HS-5 (cell line): ENCODE measurements at places on chromosomes 4 and X.
A peak's percentile ranks its signal among the peaks of the same experiment; 100 is the strongest.

- no peak for DNase-seq
Observed at GRCh38 chr4:56626963-56627362, 54.1 kb downstream of the HOPX start.

GRCh38 chr4:71270901-71271300 lies 67.9 kb upstream of the SLC4A4 start:
- no peak for DNase-seq

DNA sequence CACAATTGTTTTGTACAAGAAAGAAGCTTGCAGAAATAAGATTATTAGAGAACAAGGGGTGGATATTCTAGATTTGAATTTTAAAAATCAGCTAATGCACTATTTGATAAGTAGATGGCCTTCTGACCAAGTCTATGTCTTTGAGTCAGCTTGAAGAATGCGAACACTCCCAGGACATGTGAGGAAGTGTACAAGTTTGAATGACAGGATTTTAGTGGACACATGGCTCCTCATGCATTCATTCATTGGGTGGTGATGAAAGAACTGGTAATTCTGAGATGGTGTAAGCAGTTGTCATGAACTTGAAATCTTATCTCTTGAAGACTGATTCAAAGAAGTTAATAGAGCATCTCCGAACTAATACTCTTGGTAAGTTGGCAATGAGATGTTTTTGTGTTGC lies 548.2 kb upstream of the CNKSR2 start:
- DNase-seq: no peak

- DNase-seq: no peak
Observed at GRCh38 chrX:49209434-49210251, 9.7 kb upstream of the SYP start.

DNA sequence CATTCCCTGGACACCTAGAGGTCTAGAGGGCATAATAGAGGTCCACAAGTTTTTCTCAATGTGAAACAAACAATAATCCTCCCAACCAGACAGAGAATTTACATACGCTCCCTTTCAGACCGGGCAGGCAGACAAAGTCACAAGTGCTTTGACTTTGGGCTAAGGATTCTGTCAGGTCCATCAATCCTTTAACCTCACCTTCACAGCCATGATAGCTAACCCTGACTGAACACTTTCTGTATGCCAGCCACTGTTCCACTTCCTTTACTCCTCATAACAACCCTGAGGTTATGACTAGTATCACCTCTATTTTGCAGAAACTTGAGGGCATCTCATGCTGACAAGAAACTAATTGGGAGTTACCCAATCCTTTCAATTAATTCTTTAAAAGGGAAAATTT lies 118.8 kb upstream of the AFF2 start:
- no peak for DNase-seq

- DNase-seq: no peak
Observed at GRCh38 chr4:175562111-175562510, 250.0 kb downstream of the GPM6A start.

DNA sequence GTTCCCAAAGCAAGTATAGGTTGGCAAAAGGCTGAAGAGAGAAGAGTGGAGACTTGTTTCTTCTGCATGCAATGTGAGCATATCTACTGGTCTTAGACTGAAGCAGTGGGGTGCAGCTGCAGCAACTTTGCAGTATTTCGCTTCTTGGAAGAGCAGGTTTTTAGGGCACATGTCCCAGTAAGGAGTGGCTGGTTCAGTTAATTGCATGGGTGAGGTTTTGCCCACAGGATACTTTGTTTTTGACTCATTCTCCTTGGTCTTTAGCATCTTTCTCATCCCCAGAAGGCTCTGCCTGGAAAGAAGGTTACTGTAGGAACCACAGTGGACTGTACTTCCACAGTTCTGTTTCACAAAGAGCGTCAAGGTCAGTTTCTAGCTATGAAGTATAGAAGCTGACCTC lies 68.0 kb upstream of the NR3C2 start:
- no peak for DNase-seq

GRCh38 chr4:139712882-139713281 lies 47.3 kb downstream of the MGST2 start:
- DNase-seq: no peak

GRCh38 chr4:54550395-54551171 lies 107.2 kb upstream of the KIT start:
- no peak for DNase-seq

GRCh38 chr4:39568805-39569204 lies 41.6 kb upstream of the UGDH start:
- DNase-seq: no peak

GRCh38 chr4:35938936-35939335 lies 305.4 kb downstream of the ARAP2 start:
- DNase-seq: no peak

- DNase-seq: no peak
Observed at GRCh38 chr4:104641418-104641817, 146.7 kb upstream of the CXXC4 start.

GRCh38 chr4:73864365-73864764 lies 4.8 kb upstream of the CXCL1 start:
- no peak for DNase-seq

GRCh38 chrX:14440106-14440505 lies 89.2 kb upstream of the GLRA2 start:
- no peak for DNase-seq

DNA sequence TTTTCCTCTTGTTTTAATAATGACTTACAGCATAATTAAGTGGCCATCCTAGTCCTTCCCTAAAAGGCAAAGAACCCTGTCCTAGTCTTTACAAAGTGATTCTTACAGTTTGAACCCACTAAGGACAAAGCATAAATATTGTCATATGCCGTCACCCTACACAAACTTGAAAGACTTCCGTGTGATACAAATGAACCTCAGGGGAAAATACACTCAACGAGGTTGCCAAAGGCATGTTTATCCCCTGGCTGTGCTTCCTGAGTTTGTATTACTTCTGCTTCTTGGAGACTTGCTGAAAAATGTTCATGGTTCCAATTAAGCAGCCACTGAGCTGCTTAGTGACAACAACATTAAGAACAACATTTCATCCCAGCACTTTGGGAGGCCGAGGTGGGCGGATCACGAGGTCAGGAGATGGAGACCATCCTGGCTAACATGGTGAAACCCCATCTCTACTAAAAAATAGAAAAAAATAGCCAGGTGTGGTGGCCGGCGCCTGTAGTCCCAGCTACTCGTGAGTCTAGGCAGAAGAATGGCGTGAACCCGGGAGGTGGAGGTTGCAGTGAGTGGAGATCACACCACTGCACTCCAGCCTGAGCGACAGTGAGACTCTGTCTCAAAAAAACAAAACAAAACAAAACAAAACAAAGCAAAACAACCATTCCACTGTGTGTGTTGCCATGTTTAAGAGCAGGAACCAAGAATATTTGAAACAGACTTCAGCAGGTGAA lies 16.2 kb downstream of the RASSF6 start:
- DNase-seq: no peak

GRCh38 chr4:107692202-107692601 lies 27.8 kb downstream of the PAPSS1 start:
- no peak for DNase-seq

DNA sequence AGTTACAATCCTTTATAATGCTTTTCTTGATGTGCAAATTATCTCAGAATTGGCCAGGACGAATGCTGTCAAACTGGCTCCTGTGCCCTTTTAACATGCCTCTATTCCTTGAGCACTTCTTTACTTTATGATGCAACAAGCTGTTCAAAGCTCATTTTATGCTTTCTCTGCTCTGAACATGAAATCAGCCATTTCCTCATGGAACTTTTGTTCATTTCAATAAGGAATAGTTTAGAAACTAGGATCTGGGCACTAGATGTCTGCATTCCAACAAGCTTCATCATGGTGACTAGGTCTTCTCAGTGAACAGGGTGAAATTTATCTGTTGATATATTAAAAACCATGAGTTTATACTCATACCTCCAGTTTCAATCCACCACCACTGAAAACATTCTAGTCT lies 87.3 kb upstream of the TEX13A start:
- no peak for DNase-seq

- no peak for DNase-seq
Observed at GRCh38 chr4:64584981-64585557, 175.8 kb upstream of the TECRL start.

DNA sequence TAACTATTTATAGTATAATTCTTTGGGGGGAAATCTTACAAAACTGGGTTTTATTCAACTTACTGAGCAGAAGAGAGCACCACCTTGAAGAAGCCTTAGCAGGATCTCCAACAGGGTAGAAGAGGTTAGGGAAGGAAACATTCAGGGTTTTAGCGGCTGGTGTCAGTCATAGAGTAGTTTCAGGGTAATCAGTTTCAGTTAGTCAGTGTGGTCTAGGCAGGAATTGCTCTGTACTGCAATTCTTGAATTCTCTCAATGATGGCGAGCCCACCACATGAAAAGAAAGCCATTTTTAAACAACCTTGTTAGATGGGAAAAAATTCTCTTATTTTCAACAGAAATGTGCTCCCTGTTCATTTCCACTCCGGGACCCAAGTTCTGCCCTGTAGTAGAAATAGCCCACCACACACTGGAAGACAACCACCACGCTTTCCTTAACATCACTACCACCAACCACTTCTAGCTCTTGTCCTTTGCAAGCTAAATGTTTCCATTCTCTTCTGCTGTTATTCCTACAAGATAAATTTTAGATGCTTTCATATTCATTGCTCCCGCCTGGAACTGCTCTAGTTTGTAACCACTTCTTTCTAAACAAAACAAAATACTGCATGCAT lies 25.9 kb downstream of the COL25A1 start:
- DNase-seq: no peak

DNA sequence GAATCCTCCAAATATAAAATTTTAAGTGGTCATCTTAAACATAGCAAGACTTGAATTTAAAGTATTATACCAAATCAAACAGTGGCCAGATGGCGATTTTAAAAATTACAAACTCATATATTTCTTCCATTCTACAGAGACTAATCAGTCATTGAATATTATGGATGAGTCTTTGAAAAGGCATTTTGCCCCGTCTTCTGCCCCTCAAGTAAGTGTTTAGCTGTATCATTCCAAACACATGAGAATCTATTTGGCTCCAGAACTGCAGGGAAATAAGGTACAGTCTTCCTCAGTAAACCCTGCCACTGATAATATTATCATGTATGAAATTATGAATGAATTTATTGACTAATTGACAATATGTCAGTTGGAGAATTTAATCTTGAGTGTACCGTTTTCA lies 191.0 kb downstream of the SLC7A11 start:
- peak; percentile 48 for DNase-seq

DNA sequence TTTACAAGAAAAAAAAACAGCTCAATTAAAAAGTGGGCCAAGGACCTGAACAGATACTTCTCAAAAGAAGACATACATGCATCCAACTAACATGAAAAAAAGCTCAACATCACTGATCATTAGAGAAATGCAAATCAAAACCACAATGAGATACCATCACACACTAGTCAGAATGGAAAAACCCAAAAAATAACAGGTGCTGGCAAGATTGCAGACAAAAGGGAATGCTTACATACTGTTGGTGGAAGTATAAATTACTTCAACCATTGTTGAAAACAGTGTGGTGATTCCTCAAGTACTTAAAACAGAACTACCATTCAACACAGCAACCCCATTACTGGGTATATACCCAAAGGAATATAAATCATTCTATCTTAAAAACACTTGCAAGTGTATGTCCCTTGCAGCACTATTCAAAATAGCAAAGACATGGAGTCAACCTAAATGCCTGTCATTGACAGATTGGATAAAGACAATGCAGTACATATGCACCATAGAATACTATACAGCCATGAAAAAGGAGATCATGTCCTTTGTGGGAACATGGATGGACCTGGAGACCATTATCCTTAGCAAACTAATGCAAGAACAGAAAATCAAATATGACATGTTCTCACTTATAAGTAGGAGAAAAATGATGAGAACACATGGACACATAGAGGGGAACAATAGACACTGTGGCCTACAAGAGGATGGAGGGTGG lies 97.6 kb downstream of the RAB28 start:
- DNase-seq: no peak

DNA sequence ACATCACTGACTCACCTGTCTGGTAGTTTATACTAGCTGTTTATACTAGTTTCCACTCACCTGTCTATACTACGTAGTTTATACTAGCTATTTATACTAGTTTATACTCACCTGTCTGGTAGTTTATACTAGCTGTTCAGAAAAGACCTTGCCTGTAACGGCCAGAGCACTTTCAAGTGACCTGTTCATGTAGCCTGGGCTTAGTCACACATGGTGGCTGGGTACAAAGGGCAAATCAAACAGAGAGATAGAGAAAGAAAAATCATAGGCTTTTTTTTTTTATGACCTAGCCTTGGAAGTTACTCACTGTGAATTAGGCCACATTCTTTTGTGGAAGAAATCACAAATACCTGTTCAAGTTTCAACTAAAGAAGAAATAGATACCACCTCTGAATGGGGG lies 30.7 kb upstream of the SPANXN4 start:
- no peak for DNase-seq

- no peak for DNase-seq
Observed at GRCh38 chr4:2256781-2257191, 5.1 kb downstream of the MXD4 start.

DNA sequence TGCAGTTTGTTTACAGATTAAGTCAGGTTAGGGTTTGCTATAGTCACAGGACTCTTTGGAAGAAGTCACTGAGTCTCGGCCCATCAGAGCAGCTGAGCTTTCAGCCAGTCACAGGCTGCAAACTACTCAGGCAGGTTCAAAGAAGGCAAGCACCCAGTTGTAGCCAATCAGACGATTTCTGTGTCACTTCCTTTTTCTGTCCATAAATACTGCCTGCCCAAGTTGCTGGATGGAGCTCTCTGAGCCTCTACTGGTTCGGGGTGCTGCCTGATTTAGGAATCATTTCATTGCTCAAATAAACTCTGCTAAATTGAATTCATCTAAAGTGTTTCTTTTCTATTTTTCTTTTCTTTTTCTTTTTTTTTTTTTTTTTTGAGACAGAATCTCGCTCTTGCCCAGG lies 7.3 kb upstream of the SH3BP2 start:
- DNase-seq: no peak

DNA sequence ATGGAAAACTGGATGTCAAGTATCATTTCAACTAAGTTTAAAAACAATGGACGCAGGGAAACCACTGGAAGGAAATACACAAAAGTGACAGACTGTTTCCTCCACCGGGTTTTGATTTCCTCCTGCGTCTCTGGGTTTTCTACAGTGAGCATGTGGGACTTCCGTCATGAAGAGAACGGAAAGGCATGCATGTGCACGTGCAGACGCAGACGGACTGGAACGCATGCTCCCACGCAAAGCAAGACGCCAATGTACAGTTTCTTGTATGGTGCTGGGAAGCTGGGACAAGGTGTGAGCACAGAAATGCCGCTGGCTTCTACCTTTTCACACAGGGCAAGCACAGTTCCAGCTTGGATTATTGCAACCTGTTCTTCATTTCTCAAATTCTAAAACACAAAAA lies 30.3 kb upstream of the C4orf50 start:
- no peak for DNase-seq

- DNase-seq: no peak
Observed at GRCh38 chrX:6793000-6793399, 258.1 kb upstream of the VCX3A start.

DNA sequence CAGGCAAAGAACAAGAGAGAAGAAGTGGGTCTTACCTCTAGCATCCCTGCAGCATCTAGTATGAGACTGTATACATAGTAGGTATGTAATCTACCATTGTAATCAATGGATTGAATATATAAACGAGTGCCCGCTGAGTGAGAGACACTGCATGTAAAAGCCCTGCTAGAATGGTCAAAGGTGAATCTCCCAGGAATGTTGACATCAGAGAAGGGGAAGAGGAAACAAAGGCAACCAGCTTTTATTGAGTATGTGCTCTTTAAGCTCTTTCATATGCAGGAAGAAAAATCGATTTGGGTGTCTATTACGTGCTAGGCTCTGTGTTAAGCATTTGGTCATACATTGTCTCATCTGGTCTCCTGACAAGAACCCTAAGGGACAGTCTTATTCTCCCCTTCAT lies 91.9 kb upstream of the KLHL13 start:
- DNase-seq: no peak
